ENCODE measurements at places on chromosomes 11 and 22.

- DNase-seq = no peak
Observed at GRCh38 chr11:10236840-10237239, 57.2 kb downstream of the SBF2 start.

DNA sequence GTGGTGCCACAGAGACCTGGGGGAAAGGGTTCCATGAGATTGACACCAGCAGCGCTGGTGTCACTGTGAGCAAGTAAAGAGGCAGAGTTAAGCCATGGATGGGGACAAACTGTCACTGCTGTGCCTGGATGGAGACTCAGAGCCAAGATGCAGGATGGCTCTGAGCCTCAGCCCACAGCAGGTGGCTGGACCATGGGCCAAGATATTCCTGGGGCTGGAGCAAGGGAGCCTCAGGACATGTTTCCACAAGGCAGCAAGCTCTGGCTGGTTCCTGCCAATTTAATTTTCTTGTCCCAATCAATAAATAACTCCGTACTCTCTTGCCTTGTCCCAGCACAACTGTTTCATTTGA lies 23.0 kb downstream of the MYO18B start:
- no peak for DNase-seq

- DNase-seq = peak; percentile 30
Observed at GRCh38 chr11:69702239-69702691, 1.6 kb downstream of the FGF19 start.

DNA sequence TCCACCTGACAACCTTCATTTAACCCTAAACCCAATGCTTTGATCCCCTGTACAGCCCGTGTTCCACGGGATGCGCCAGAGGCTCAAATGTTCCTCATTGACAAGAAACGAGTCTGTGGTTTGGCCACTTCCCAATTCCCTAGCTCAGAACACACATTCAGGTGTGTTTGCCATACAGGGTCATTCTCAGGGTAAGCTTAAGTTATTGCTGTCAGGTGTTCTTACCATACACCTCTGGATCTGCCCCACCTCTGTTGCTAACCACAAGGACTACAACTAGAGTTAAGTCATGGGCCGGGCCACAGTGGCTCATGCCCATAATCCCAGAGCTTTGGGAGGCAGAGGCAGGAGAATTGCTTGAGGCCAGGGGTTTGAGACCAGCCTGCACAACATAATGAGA lies 45.6 kb upstream of the POLD3 start:
- DNase-seq = no peak

- no peak for DNase-seq
Observed at GRCh38 chr22:19110646-19111045, 11.6 kb downstream of the DGCR2 start.

GRCh38 chr11:10326012-10326964 lies 21.4 kb downstream of the ADM start:
- DNase-seq = no peak

DNA sequence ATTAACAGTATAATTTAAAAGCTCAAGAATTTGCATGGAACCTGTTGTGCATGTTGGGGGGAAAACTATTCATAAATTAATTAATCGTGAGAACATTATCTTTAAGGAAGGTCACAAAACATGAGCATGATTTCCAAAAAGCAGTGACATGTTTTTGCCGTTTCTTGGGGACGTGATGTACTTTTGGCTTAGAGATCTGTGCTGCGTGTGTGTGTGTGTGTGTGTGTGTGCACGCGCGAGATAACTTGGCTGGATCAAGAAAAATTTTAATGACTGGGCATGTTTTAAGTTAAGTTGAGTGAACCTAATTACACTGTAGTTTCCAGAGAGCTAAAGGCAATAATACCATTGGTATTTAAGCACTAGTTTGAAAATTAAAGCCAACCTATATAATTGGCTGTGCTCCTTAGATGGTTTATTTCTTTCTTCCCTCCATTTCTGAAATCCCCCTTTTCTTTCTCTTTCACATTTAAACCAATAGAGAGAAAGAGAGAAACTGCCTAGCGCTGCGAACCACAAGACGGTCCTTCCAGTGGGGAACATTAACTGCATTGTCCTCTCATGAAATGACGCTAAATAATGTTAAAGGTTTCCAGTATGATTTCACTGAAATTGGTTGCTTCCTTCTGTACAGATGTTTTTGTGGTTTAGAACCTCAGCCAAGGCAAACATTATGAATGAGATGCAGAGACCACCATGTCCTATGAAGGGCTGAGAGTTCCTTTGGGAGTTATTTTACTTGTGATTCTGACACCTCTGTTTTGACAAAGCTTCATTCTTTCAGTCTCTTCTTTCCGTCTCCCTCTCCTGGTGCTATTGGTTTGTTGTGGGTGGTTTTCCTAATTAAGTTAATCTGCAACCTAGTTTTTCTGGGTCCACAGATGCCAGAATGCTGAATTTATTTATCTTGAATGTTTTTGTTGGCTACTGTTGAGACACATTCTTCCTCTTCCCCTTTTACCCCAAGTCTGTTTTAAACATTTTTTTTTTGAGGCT lies 51.7 kb downstream of the ZBTB16 start:
- DNase-seq = no peak

DNA sequence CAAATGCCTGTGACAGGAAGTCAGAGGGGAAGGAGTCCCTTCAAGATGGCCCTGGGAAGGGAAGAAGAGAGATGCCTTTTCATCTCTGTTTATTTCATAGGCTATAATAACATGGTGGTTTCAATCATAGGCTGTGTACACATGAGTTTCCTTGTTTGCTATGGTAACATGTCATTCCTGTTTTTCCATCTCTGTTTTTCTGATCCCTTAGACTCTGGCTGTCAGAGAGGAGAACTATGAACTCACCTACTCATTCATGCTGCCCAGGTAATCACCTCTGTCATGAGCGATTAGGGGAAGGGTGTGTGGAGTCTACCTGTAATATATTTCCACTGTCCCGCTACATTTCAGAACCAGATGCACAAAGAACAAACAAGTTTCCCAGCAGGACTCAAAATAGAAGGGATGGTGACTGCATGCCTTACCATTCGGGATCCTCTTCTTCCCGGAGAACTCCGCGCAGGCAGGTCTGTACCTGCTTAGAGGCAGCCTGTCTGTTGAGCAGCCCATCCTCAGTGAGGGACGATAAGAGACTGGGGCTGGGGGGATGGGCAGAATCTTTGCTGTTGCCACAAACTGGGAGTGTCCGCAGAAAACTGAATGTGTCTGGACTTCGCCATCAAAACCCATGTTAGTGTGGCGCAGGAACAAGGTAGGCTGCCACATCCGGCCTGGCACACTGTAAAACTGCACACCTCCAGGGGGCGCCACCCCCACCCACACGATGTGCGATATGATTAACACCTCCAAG lies 7.1 kb upstream of the PEX26 start:
- DNase-seq = peak; percentile 21

DNA sequence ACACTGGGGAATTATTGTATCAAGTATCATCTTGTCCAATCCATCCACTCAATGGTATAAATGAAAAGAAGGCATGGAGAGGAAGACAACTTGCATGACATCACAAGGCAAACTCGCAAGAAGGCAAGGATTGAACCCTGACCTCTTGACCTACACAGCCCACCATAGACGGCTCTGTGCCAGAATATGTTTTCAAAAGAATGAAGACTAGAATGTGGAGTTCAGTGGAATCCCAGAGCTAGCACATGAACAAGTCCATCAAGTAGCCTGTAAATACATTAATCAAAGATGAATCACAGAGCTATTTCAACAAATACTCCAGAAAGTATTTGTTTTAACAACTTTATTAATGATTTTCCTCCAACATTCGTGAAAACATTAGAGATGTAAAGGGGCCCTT lies 189.7 kb downstream of the GUCY1A2 start:
- DNase-seq = no peak

DNA sequence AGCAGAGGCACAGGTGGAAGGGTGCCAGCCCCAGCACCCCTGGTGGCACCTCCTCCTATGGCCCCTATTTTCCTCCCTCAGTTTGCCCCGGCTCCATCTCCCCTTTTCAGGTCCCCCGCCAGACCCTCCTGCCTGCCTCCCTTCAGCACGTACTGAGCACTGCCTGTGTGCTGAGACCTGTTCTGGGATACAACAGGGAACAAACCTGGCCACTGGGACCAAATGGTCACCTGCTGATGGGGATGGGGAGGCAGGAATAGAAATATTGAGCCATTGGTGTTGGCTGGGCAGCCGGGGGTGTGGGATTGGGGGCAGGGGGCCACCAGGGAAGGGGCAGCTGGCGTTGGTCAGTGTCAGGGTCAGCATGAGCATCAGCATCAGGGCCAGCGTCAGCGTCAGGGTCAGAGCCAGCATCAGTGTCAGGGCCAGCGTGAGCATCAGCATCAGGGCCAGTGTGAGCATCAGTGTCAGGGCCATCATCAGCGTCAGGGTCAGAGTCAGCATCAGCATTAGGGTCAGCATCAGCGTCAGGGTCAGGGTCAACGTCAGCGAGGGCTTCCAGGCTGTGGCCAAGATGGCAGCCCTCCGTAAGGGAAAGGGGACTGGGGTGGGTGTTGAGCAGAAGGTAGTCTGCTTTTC lies 7.5 kb downstream of the ZNF74 start:
- no peak for DNase-seq

GRCh38 chr11:67439321-67440228 lies 2.1 kb upstream of the PTPRCAP start:
- peak; percentile 52 for DNase-seq

- DNase-seq = no peak
Observed at GRCh38 chr11:29361369-29361768, 655.5 kb downstream of the KCNA4 start.

DNA sequence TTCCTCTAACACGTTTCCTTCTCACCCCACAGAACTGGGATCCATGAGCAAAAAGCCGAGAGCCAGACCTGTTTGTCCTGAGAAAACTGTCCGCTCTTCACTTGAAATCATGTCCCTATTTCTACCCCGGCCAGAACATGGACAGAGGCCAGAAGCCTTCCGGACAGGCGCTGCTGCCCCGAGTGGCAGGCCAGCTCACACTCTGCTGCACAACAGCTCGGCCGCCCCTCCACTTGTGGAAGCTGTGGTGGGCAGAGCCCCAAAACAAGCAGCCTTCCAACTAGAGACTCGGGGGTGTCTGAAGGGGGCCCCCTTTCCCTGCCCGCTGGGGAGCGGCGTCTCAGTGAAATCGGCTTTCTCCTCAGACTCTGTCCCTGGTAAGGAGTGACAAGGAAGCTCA lies 24.0 kb downstream of the CD5 start:
- no peak for DNase-seq

DNA sequence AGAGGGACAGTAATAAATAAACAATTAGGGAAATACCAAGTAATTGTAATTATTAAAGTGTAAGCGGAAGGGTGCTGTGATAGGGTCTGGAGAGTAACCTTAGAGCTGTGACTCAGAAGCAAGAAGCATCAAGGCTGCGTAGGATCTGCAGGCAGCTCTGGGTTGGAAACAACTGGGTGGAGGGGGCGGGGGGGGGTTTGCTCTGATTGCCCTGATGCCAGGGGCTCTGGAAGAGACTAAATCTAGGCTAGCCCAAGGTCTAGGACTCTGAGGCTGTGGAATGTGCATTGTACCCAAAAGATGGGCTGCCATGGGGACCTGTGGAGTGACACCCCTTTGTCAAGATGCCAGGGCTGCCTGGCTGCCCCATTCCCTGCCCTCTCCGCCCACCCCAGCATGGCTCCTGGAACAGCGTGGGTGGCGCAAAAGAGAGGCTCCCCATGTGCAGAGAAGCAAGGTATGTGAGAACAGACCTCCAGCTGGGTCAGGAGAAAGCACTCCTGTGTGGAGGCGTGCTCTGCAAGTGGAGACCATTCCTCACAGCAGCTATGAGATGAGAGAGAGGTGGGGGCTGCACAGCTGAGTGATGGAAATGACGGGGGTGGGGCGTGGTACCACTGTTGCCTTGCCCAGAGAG lies 101.1 kb upstream of the CRYBB3 start:
- DNase-seq = no peak

DNA sequence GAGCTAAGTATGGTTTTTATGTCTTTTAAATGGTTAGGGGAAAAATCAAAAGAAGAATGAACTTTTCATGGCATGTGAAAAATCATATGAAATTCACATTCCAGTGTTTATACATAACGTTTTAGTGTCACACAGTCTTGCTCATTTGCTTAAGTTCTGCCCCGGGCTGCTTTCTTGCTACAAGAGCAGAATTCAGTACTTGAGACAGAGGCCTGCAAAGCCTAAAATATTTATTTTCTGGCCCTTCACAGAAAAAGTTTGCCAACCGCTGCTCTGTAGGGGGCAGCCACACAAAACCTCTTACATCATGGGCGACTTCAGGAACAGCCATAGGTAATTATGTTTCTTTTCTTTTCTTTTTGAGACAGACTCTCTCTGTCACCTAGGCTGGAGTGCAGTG lies 1.0 kb upstream of the ATG2A start:
- peak; percentile 22 for DNase-seq

DNA sequence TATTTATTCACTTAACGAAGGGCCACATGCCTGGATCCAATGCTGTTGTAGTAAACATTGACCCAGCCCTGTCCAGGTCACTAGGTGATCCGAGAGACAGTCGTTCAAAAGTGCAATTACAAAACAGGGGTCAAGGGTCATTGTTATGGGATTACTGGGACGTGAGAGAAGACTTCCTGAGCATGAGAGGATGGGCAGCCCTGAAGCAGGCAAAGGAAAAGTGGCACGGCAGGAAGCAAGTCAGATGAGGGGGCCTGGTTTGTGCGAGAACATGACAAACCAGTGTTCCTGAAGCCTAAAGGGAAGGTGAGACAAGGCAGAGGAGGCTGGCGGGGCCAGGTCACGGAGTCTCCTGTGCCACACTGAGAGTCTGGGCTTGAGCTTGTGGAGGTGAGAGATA lies 15.8 kb upstream of the MMP20 start:
- DNase-seq = no peak

- DNase-seq = no peak
Observed at GRCh38 chr11:99343117-99343516, 322.4 kb downstream of the CNTN5 start.

DNA sequence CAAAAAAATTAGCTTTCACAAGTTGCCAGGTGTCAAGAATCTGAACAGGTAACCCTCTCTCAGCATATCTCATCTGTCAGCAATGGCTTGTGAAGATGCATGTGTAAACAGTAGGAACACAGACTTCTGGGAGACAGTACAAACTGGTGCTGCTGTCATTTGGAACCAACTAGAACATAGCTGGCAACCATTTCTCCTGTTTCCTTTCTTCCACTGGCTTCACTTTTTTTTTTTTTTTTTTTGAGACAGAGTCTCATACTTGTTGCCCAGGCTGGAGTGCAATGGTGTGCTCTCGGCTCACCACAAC lies 2.1 kb upstream of the PIK3C2A start:
- DNase-seq = no peak

DNA sequence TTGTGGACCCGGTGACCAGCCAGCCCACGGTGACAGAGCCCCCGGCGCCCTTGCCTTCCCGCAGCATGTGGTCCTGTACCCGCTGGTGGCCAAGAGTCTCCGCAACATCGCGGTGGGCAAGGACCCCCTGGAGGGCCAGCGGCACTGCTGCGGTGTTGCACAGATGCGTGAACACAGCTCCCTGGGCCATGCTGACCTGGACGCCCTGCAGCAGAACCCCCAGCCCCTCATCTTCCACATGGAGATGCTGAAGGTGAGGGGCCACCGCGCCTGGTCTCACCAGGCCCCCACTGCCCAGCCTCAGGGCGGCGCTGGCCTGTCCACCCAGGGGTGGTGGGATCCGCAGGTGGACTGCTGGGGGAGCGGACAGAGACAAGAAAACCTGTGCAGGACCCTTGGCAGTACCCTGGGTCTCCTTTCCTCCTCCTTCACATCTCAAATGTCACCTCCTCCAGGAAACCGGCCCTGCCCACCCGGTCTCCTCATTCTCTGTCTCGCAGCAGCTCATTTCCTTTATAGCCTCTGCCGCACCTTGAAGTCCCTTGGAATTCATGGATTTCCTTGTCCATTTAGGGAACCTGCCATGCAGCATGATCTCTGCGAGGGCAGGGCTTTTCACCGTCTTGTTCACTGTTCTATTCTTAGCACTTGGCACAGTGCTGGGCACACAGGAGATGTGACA lies 6.5 kb downstream of the AIP start:
- no peak for DNase-seq

GRCh38 chr11:123628936-123629683 lies 25.3 kb downstream of the SCN3B start:
- DNase-seq = no peak

Data from DND-41 (cell line).